ENCODE measurements at places on chromosomes 16 and 17. TPM values are rescaled to one million over a fixed set of nuclear protein-coding genes. Genes with fewer than 3 reads are reported as not detected.

The RAPGEFL1 gene
- 3.6 TPM for total RNA-seq

The MMP15 gene
- 20.4 TPM for total RNA-seq

The TTYH2 gene
- total RNA-seq = 1.6 TPM

The PDP2 gene
- 18.5 TPM for total RNA-seq

The SLC5A10 gene
- not detected for total RNA-seq

The CAPNS2 gene
- 0.38 TPM for total RNA-seq

The CLEC18C gene
- total RNA-seq = 0.62 TPM

The DNAH2 gene
- total RNA-seq = not detected

The TBC1D3I gene
- total RNA-seq = 0.22 TPM
